ENCODE measurements at places on chromosomes 13 and 19.

DNA sequence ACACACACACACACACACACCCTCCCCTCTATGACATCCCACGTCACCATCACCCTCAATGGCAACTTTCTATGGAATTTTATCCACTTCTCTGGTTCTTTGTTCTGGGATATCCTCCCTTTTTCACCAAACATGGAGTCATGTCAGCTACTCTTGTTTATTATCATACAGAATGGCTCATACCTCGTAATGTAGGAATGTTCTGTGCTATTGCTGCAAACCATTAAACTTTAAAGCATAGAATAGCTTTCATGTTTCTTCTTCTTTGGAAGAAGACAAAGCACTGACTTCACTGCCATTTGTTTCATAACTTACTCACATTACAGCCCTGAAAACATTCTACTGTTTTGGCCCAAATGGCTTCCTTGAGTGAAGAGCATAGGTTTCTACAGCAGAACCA lies 163.4 kb downstream of the FOXO1 start:
- DNase-seq, result no peak

DNA sequence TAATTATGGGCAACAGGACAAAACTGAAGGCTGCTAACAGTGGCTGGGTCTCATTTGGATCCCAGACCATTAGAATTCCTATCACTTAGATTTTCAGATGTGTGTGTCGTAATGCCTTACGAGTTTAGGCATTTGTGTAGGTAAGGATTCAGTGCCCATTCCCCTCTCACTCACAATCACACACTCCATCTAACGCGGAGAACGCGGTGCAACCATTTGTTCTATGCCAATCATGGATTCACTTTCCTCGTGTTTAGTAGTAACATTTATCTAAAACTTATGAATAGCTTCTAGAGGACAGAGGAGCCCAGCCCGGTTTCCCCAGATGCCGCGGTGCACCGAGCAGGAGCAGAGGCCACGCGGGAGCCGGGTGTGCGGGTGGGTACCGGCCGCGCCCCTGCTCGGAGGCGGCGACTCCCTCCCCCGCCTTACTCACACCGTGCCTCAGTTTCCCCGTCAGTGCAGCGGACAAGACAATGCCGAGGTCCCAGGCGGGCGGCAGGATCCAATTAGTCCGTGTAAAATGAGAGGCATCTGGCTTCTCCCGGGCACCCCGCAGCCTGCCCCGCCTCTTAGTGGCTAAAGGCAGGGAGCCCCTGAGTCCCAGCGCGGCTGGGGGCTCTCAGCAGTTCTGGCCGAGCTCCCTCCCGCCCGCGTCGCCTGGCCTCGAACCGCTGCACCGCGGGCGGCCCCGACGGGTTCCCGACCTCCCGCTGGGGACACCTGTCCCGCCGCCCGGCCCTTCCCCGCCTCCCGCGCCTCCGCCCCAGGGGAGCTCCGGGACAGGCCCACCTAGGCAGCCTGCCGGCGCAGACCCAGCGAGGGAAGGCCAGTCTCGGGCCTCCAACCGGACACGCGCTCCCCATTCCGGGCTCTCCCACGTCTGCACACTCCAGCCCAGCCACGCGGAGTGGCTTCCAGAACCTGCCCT lies 5.9 kb upstream of the C1QTNF9B start:
- DNase-seq, result no peak

GRCh38 chr13:51257187-51257586 lies 35.0 kb downstream of the FAM124A start:
- DNase-seq, result no peak

- DNase-seq, result no peak
These were observed 2.0 kb upstream of the FFAR1 start for GRCh38 chr19:35345671-35346111.

GRCh38 chr19:35302446-35302845 lies 10.5 kb downstream of the MAG start:
- no peak for DNase-seq

DNA sequence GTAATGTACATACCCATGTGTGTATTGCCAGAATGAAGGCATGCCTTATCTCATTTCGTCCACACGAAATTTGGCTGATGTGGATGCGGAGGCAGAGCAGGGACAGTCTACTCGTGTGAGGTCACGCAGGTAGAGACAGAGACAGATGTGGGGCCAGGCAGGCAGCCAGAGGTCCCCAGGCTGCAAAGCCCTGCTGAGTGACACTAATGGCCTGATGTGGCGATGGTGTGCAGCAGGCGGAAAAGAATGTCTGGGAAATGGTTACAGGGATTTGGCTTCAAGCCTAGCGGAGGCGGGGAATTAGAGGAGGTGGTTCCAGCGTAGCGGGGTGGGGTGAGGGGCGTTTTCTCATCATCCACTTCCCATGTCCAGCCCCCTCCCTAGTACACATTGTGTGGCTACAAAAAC lies 4.2 kb upstream of the IZUMO2 start:
- no peak for DNase-seq

- no peak for DNase-seq
These were observed 399 bp upstream of the SPTBN4 start for GRCh38 chr19:40466219-40466984.

GRCh38 chr13:23919006-23919405 lies 21.7 kb upstream of the C1QTNF9B start:
- no peak for DNase-seq
